Fibroblast of skin of left biceps (primary cell): ENCODE measurements at places on chromosomes 13 and 19.

DNA sequence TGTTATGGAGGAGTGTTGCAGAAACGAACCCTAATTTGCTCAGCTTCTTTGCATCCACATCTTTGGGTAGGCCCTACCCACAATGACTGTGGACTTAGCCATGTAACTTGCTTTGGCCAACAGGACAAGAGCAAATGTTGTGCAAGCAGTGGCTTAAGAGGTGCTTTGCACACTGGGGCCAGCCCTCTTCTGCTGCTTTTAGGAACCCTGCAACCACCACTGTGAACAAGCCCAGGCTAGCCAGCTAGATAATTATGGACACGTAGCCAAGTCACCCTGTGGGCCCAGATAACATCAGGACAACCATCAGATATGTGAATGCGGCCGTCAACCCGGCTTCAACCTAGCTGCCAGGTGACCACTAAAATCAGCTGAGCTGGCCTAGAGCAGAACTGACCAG lies 17.1 kb downstream of the C19orf47 start:
- no peak for DNase-seq

DNA sequence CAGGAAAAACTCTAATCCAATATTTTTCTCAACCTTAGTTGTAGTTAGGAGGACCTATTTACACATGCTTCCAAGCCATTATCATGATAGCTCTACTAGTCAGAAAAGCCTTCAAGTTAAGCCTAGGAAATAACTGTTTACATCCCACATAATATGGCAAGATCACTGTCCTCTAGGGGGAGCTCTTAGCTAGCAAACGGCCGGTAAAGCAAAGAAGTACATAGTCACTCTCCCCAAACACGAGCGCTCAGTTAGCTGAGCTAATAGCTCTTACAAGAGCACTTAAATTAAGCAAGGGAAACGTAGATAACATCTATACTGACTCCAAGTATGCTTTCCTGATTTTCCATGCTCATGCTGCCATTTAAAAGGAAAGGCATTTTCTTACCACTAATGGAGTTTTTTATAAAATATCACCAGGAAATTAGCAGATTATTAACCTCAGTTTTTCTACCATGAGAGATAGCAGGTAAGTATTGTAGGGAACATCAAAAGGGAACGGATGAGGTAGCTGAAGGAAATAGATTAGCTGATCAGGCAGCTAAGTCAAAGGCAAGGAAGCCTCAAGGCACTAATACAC lies 100.6 kb upstream of the PABPC3 start:
- peak; percentile 36 for DNase-seq

GRCh38 chr19:676339-677105 lies at the start of gene FSTL3:
FSTL3 (plus strand) TSS chr19:676392; CDS start chr19:676424, 32 bp downstream.
- no peak for DNase-seq

DNA sequence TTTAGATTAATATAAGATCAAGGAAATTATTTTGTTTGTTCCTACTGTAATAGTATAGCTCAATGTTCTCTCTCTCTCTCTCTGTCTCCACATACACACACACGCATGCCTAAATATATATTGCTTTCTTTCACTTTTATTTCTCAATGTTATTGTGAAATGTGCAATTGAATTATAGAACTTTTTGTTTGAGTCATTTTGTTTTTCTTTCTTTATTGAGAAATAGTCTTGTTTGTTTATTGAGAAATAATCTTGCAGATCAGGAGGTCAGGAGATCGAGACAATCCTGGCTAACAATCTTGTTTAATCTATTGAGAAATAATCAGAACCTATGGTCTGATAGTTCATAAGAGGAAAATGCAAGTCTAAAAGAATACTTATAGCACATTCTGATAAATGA lies 1581.3 kb downstream of the EFNB2 start:
- DNase-seq, result no peak

DNA sequence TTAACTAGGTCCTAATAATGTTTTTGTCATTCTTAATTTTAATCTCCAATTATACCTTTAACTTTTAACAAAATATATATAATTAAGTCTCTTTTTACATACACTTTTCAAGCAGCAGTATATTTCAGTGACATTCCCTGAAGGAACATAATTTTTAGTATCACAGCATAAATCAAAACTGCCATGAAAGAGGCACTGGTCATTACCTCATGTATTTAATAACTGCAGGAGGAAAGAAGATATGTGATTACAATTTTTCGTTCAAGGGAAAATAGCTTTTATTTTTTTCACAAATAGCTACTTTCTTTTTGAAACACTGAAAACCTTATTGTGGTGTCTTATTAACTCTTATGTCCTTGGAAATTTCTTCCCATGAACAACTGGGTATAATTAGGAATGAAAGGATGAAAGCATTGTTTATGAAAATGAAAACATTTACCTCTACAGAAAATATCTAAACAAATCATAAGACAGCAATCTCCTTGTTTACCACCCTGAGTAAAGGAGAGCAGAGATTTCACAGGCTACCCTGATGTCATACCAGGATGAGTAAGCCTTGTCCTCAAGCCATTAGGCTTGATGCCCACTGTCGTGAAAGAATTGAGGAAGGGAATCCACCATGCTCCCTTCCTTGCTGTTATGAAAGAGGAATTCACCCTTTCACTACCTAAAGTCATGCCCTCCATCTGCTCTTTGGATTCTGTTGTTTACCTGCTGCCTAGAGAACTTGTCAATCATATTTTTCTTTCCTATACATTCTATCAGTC lies 877.2 kb upstream of the PCDH20 start:
- no peak for DNase-seq

DNA sequence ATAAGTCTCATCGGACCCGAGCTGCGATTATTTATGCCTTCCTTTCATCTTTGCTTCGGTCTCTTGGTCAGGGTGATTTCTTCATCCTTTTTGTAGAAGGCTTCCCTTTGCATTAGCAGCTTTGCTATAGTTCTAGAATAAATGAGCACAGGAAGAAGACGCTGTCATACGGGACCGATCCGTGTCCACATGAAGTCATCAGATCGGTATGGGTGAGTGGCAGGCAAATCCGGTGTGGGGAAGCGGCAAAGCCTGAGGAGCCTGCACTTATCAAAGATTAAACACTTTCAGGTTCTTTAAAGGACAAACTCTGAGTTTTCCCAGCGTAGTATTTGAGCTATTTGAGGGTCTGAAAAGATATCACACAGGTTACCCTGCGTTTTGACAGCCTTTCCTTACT lies 119.3 kb downstream of the IRS2 start:
- DNase-seq, result no peak

GRCh38 chr13:114129649-114130062 lies 2.8 kb downstream of the RASA3 start:
- DNase-seq, result no peak

DNA sequence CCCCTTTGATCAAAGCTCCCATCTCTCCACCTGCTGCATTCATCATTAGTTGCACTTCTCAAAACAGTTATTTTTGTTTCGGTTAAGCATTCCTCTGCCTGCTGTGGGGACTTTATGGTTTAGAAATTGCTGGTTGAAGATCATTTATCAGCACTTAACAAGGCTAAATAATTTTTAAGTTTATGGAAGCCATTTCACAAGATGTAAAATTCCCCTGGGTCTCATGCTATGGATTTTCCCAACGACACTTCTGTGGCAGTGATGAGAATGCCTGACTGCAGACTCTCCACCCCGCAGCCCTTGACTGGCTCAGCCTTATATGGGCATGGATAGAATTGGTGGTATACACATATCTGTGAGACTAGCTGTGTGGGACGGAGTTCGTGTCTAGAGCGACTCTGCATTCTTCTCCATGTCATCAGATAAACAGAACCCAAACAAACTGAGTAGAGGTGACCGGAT lies 52.8 kb downstream of the COL4A2 start:
- DNase-seq, result no peak

GRCh38 chr19:35587321-35587720 lies 1.3 kb downstream of the PMIS2 start:
- no peak for DNase-seq

- DNase-seq, result no peak
These were observed 2.3 kb downstream of the ZNF414 start for GRCh38 chr19:8511573-8512101.

- no peak for DNase-seq
These were observed 13.5 kb downstream of the ZNF536 start for GRCh38 chr19:30385666-30386065.

DNA sequence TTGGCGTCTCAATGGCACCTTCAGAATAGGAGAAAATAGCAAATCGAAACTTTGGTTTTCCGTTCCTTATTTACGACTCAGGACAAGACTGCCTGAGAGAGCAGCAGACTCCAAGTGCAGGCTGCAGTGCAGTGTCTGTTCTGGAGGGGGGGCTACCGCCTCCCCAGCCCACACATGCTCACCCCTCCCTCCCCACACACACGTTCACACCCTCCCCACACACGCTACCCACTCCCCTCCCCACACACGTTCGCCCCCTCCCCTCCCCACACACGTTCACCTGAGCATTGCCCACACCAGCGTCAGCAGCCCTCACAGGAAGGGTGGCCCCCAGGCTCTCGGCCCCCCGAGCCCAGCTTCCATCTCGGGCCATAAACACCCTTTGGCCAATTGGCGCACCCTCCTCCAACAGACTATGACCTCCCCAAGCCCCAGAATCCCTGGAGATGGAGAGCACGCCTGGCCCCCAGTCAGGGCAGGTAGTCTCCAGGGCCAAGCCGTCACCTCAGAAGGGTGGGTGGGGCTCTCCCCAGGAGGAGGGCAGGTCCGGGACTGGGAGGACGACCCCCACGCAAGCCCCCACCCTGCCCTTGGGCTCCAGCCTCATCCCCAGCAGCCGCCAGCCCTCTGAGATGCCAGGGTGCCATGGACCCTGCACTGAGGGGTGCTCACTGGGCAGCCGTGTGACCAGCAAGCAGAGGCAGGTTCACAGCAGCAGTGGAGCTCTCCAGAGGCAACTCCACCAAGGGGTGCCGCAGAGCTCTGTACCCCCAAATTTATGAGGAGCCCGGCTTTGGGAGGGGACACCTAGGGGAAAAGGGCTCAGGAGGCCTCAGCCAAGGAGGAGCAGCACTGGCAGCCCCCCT lies 27.5 kb downstream of the RASA3 start:
- no peak for DNase-seq

DNA sequence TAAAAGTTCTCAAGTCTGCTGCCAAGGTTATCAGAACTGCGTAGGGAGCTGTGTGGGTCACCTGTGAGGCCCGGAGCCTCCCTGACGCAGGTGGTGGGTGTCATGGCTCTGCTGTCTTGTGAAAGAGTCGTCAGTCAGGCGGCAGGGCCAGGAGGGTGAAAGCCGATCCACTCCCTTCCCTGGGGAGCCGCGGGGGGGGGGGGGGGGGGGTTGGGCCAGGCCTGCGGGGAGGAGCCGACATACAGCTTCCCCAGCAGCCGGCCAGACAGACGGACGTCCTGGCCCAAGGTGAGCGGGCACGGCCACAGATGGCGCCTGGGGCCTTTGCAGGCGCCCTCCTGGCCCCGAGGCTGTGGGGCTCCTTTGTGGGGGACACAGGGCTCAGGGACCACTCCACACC lies 12.4 kb downstream of the SBNO2 start:
- DNase-seq, result no peak

DNA sequence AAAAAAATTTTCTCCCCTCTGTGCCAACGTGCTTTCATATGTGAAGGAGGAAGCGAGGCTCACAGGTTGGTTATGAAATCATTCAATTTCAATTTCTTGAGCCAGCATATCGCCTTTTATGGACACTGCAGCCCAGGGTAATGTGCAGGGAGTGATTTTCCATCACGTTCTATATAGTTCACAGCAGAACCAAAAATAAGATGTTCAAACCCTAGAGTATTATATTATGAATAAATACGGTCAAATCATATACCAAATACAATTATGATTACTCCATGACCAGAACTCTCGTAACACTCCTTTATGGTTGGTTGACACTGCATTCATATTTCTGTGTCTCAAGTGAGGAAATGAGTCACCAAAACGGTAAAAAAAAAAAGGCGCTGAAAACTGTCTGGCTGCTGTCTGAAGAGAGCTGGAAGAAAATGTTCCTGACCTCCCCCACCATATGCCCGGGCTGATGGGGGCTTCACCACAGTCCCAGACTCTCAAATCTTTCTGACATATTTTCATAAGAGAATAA lies 75.8 kb upstream of the UBAC2 start:
- peak; percentile 72 for DNase-seq

GRCh38 chr13:95485518-95486144 lies 66.9 kb upstream of the CLDN10 start:
- DNase-seq, result no peak

GRCh38 chr19:34085336-34085735 lies 87.0 kb upstream of the LSM14A start:
- no peak for DNase-seq

- no peak for DNase-seq
These were observed at the start of gene PRODH2 for GRCh38 chr19:35812220-35813042. PRODH2 (minus strand) TSS chr19:35812845; CDS start chr19:35812805, 40 bp downstream.

DNA sequence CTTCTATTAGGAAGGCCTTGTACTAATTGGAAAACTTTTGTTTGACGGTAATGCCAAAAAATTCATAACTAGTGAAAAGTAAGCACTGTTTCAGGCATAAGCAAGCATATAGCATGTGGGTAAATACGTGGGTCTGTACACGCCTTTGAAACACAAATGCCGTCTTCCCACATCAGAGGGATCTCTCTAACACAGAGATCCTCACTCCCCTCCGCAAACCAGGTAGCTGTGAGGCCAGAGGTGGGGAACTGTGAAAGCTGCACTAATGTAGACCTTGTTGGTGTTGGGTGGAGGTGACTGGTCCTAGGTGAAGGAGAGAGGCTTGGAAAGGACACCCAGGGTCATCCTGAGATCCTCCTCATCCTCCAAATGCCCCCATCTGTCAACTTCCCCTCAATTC lies 16.0 kb upstream of the POU2F2 start:
- no peak for DNase-seq

DNA sequence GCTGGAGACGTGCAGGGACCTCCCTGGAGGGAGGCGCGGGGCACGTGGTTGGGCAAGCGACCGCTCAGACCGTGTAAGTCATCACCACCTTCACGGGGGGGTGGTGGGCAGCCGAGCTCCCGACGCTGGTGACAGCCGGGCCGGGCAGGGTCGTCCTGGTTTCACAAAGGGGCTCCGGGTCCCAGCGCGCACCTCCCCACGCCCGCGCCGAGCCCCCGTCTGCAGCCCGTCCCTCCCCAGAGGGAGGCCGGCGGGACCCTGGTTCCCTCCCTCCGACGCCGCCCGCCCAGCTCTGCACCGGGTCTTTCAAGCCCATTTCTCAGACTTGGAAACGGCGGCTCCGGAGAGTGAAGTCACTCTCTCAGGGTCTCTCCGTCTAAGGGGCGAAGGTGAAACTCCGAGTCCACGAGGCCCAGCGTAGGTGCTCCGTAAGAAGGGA lies 729 bp upstream of the ARID3A start:
- peak; percentile 13 for DNase-seq

- no peak for DNase-seq
These were observed 137.3 kb downstream of the KDM4B start for GRCh38 chr19:5106191-5106726.
